B cell (primary cell): ENCODE measurements at places on chromosomes 7 and 10.

GRCh38 chr10:102669206-102670064 lies 25.2 kb downstream of the TRIM8 start:
- peak; percentile 14 for DNase-seq

DNA sequence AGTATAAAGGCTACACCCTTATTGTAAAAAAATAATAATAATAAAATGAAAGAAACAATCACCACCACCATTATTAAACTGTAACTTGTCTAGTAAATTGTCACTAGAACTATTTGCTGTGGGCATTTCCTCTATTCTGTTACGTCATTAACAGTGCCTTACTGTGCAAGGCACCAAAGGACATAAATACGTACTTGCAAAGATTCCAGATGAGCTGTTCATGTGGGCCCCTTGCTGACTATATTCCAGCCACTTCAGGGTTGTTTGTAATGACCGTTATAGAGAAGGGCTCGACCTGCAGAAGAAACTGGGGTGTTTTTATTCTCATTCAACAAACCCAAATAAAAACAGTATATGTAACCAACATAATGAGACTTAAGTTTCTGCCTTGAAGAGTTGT lies 60.4 kb downstream of the KLRG2 start:
- DNase-seq = no peak

DNA sequence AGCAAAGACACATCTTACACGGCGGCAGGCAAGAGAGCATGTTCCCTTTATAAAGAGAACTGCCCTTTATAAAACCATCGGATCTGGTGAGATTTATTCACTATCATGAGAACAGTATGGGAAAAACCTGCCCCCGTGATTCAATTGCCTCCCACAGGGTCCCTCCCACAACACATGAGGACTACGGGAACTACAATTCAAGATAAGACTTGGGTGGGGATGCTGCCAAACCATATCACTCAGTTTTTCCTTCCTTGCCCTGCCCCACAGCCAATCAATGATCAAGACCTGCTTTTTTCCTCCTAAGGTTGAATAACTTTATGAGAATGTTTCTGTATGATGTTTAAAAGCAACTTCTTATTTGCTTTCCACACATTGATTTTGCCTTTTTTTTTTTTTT lies 3.1 kb upstream of the PTPRE start:
- no peak for DNase-seq

GRCh38 chr7:15886626-15887025 lies 200.1 kb upstream of the MEOX2 start:
- DNase-seq = no peak

- DNase-seq = no peak
Observed at GRCh38 chr7:136259074-136259473, 281.9 kb upstream of the MTPN start.

DNA sequence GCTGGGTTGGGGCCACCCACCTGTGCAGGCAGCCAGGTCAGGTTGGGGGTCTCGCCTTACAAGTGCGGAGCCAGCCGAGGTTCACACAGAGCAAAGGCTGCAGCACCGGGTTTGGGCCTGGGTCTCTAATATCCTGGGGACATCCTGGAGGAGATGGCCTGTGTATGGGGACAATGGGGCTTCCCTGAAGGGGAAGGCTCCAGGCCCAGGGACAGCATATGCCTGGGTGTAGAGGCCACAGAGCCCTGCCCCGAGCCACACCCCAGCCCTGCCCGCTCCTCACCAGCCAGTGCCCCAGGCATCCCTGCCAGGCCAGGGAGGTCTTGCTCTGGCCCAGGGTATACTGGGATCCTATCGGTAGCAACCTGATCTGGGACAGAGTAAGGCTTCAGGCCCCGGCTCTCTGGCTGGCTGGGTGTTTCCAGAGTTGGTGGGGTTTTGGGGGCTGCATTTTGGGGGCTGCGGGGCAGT lies 9.1 kb downstream of the TTYH3 start:
- DNase-seq = peak; percentile 30

GRCh38 chr10:23834091-23834490 lies 374.8 kb upstream of the KIAA1217 start:
- no peak for DNase-seq

DNA sequence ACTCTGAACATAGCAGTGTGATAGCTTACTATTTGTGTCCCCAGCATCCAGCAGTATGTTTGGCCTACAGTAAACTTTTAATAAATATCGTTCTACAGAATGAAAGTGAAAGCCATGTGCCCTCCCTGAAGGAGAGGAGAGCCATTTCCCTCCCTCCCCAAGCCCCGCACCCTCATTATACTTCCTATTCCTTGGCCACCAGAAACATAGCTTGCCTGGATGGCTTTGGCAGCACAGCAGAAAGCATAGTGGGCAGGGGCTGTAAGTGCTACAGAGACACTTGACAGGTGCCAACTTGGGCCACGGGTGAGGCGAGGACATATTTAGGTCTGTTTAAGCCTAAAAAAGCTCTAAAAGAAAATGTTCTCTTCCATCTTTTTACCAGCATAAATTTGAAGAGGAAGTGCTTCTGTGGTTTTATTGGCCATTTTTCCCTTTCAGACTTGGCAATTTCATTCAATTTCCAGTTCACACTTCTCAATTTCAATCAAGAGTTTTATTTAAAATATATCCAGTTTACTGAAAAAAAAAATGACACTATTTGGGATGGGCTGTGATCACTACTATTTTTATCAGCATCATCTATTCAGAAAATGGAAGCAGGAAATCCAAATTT lies 12.7 kb downstream of the HHEX start:
- DNase-seq = peak; percentile 63

DNA sequence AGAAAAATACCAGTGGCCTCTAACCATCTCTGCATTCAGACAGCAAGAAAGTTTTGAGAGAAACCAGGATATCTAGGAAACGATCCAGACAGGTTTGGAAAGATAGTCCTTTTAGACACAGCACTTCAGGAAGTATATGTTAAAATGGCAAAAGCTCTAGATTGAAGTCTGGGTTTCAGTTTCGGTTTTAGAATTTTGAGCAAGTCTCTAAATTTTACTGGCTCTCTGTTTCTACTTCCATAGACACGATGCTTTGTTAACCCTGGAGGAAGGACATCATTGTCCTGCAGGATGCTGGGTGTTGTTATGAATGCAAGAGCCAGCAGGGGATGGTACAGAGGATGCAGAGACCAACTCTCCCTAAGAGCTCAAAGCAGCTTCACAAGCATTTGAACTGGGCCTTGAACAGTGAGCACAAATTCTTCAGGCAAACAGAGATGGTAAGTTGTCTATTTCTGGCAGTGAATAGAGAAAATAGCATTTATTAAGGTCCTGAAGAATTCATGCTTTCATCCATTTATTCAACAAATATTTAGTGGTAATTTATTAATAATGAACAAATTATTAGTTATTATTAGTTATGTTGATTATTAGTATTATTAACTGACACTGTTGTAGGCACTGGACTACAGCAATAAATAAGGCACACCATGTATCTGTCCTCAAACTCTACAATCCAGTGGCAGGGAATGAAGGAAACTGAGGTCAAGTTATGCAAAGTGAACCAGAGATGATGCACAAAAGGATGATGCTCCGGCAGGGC lies 152.7 kb upstream of the NRP1 start:
- no peak for DNase-seq

GRCh38 chr10:95459446-95460045 lies 101.6 kb downstream of the SORBS1 start:
- DNase-seq = no peak

DNA sequence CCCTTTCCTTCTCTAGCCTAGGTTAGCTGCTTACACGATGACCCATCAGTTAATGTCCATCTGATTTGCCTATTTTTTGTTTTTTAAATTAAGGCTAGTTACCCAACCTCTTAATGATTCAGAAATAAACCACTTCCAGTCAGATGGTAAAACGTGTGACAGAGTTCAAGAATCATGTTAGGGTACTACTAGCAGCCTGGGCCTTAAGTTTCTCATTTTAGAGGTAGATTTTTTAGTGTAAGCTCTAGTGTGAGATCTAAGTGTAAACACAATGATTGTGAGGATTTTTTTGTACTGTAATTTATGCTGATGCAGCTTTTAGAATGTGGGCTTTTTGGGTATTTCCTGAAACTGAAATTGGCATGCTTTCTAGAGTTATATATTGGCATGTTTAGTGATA lies 130.0 kb downstream of the CDK14 start:
- no peak for DNase-seq

GRCh38 chr10:22851865-22852239 lies 76.0 kb upstream of the ARMC3 start:
- DNase-seq = no peak

GRCh38 chr7:148982654-148983199 lies 45.6 kb downstream of the PDIA4 start:
- DNase-seq = peak; percentile 39

- no peak for DNase-seq
Observed at GRCh38 chr10:79137826-79138225, 69.1 kb downstream of the ZMIZ1 start.

- no peak for DNase-seq
Observed at GRCh38 chr10:17144757-17145156, 15.1 kb upstream of the CUBN start.

GRCh38 chr10:124455441-124455840 lies 5.6 kb upstream of the NKX1-2 start:
- DNase-seq = no peak

- no peak for DNase-seq
Observed at GRCh38 chr10:128714644-128715415, 588.6 kb upstream of the MKI67 start.

- DNase-seq = no peak
Observed at GRCh38 chr7:121504482-121504881, 108.4 kb upstream of the FAM3C start.

- DNase-seq = no peak
Observed at GRCh38 chr10:35813219-35813618, 171.1 kb upstream of the FZD8 start.

- DNase-seq = no peak
Observed at GRCh38 chr7:132207211-132207610, 369.1 kb downstream of the PLXNA4 start.

GRCh38 chr7:127715901-127716300 lies 63.9 kb downstream of the SND1 start:
- no peak for DNase-seq

- no peak for DNase-seq
Observed at GRCh38 chr7:91565499-91566401, 301.5 kb downstream of the FZD1 start.

DNA sequence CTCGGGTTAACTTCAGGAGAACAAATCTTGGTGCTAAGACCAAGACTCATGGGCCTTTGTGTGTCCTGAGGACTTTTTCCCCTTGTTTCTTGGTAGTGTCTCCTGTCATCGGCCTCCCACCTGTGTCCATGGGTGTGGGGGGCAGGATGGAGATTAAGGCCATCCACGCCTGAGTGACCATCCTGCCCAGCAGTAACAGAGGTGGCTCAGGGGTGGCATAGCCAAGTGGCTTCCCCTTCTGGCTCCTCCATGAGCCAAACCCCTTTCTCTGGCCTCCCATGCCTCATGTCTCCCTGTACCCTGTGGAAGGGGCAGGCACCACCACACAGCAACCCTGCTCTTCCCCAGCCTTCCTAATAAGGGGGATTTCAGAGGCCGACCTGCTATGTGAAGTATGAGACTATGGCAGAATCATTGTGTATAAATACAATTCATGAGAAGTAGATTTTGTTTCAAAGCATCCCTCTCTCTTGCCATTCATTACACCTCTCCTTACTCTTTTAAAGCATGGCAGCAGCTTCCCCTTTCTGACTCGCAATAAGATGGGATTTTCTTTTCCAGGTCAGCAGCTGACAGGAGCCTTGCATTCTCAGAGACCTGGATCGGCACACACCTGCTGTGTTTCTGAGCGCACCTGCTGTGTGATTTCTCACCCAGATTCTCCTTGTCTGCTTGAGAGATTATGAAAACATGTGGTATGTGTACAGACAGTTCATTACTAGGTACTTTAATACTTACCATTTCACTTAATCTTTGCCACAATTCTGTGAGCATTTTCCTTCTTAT lies 102.5 kb downstream of the XPNPEP1 start:
- no peak for DNase-seq

GRCh38 chr7:36794689-36795088 lies 70.4 kb upstream of the AOAH start:
- DNase-seq = no peak

DNA sequence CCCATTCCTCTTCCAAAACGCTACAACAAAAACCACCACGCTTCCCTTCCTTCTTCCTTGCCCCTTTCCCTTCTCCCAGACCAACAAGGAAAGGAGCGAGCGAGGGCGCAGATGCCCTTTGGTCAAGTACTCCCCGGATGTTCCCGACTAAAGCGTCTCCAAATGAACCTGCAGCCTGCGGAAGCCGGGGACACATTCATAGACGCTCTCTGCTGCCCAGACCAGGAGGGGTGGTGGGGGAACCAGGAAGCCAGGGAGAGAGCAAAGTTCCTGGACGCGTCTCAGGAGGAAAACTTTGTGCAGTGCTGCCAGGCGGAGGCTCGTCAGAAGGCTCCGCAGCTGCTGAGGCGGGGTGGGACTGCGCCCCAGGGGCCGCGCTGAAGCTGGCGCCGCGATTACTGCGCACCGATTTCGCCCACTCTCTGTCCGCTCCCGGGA lies 754 bp downstream of the SEMA3D start:
- DNase-seq = no peak

DNA sequence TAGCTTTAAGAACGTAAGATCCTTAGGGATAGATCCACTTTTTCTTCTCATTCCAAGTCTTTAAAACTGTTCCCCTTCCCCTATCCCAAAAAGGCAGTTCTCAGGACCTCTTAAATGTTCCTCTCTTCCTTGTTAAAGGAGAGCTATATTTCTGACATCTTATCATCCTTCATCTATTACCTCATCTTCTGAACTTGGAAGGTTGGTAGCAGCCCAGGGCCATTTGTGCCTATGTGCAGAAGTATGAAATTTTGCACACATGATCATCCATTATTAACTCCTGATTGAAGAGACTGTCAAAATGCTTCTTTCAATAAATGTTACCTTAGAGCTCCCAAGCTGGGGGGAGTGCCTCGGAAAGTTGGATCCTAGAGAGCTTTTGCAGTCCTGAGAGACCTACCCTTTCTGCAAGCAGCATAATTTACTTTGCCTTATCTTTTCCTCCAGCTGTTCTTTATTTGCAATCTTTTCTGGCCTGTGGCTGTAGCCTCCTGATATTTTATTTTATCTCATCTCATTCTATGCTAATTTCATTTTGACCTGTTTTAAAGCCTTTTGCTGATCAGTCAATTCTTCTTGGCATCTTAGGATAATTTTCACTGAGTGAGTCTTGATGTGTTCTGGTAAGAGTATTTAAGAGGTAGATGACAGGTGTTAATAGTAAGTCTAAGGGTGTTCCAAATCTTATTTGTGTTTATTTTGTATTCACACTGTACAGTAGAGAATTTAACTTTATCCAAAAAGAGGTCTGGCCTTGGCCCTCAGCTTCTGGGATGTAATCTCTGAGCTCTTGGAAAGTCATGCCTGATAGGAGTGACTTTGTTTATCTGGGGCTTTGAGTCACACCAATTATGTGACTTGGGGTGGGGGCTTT lies 135.0 kb upstream of the PDLIM1 start:
- no peak for DNase-seq
